Panc1 (cell line): ENCODE measurements at places on chromosomes 7 and 10. TPM values are rescaled to one million over a fixed set of nuclear protein-coding genes. Genes with fewer than 3 reads are reported as not detected.

DNA sequence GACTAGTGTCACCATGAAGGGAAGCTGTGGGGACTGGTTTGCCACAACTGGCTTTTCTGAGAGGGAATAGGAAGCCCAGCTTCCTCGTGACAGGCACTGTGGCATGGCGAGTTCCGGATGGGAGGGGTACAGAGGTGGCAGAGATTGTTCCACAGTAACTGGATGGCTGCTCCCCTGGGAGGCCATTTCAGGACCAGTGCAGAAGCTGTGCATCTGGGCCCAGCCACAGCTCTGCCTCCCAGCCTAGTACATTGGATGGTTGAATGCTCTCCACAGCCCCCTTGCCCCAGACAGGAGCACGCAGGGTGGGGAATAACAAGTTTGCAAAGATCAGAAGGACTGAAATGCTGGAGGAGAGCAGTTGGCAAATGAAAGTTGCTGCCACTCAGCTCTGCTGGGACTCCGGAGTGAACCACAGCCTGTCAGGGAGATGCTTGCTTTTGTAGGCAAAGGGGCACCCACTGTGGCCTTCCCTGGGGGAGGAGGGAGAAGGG lies 51.8 kb downstream of the GSDME start:
- DNase-seq: no peak

DNA sequence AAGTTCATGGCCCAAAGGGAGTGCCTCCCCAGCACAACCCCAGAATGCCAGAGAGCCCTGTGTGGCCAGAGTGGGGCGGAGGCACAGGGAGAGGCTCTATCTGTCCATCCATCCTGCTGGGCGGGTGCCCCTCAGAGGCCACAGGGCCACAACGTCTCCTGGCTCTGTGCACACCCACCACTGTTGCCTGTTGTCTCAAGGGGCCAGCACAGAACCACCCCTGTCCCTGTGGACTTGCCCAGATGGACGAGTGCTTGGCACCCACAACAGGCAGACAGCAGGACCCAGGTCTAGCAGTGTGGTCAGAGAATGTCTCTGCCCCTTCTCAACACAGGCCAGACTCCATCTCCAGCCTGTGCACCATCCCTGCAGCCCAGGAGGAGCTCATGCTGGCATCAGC lies 92.8 kb downstream of the PAXIP1 start:
- DNase-seq: no peak

Gene PAX4
- total RNA-seq: not detected

DNA sequence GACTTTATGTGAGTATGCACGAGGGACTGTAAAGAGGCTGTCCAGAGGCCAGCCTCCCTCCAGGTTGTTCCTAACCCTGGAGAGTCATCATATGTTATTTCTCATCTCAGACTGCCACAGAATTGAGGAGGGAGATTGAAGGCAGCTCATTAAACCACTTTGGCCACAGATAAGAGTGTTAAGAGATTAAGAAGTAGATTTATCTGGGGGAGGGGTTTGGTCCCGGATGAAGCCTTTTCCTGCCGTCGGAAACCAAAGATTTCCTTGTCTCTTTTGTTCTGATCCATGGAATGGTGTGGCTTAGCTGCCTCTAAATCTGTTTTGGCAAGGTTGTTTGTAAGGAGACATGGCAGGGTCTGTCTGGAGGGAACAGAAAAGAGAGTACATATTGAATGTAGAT lies 338.8 kb downstream of the AUTS2 start:
- DNase-seq: no peak

Gene BEND7
- total RNA-seq: 7.6 TPM

DNA sequence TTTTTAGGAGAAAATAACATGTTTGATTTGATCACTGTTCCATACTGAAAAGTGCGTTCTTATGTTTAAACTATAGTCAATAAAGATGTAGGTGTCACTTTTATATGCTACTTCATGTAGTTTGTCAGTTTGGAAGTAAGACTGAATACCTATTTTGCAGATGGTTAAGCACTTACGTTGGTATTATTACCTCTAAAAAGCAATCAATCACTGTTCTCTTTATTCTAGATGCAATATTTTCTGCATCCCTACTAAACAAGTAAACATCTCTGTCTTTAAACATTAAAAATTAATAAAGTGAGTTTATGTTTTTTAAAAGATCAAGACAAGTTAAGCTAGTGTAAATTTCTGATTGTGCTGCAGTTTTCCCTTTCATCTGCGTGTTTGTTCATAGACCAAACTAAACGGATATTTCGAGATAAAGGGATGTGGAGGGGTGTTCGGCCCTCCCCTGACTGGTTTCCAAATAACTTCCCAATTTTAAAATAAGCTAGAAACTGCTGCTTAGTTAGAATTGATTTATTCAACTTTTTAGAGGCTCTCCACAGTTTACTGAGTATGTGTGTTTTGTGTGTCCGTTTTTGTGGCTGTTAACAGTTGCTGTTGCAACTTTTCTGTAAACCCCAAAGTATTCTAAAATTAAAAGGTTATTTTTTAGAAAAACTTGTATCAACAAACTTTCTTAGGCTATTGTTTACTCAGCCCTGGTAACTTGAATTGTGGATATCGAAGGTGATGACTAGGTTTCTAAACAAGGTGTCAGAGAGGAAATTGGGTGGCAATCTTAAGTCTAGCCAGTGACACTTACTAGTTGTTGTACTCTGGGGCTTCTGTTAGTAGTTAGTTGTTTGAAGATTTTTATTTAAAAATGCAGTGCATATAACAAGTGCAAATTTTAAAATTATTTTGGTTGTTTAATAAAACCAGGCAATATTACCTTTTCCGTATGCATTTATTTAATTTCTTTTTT lies 974 bp downstream of the KIF11 start:
- no peak for DNase-seq

Gene ITPRID1
- total RNA-seq: not detected

- no peak for DNase-seq
Measured at GRCh38 chr7:132270517-132270916, 305.8 kb downstream of the PLXNA4 start.

GRCh38 chr7:104111271-104111670 lies 96.5 kb downstream of the ORC5 start:
- DNase-seq: no peak

- DNase-seq: no peak
Measured at GRCh38 chr7:26937939-26938623, 73.7 kb upstream of the SKAP2 start.

DNA sequence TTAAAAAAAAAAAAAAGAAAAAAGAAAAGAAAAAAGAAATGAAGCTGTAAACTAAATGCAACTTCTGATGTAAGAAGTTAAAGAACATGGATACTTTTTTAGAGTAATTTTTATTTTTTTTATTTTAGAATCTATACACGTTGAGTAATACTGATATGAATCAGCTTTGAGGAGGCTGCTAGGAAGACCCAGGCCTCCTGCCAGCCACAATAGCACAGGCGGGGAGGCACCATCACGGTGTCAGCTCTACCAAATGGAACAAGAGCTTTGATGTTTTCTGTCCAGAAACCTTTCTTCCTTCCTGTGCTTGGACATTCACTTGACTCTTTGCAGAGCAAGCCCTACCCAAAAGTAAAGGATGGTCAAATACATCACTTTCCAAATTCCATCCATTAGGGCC lies 45.3 kb upstream of the EGR2 start:
- no peak for DNase-seq

Gene PDZD7
- 1.8 TPM for total RNA-seq

- no peak for DNase-seq
Measured at GRCh38 chr10:119526621-119527592, 15.6 kb downstream of the RGS10 start.

DNA sequence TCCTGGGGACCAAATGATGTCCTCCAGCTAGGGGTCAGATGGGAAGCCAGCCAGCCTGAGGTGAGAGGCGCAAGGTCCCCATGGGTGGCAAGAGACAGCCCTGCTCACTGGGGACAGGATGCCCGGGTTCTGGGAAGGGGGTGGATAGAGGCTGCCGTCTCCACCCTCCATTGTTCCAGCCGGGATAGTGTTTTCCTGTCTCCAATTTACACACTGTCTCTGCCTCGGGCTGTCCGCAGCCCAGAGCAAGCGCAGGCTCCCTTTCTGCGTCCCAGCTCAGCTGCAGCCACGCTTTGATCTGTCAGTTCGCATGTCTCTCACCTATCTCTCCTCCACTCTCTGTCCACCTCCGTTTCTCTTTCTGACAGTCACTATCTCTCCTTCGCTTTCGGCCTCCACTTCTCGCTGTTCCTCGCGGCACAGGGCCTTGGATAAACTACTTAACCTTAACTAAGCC lies 2.1 kb downstream of the EPHB4 start:
- no peak for DNase-seq

DNA sequence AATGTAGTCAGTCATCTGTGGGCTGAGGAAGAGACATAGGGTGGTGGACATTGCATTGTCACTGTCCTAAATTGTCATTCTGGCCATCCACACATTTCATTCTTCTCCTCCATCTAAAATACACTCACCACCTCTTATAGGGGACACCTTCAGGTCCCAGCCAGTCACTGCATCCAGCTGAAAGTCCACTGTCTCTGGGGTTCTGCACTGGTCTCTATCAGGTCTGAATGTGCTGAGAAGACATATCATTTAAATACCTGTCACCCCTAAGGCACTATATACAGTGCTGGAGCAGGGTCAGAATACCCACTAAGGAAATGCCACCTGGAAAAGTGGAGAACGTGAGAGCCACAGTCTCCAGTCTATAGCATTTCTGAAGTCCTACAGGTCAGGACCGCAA lies 29.6 kb downstream of the SH2D4B start:
- no peak for DNase-seq

GRCh38 chr7:100080907-100081534 lies 502 bp downstream of the ZNF3 start:
- DNase-seq: no peak

GRCh38 chr7:44073664-44074348 lies 8.4 kb upstream of the PGAM2 start:
- no peak for DNase-seq

- no peak for DNase-seq
Measured at GRCh38 chr10:34800624-34801023, 14.5 kb downstream of the PARD3 start.

Gene BAG3
- 131 TPM for total RNA-seq

DNA sequence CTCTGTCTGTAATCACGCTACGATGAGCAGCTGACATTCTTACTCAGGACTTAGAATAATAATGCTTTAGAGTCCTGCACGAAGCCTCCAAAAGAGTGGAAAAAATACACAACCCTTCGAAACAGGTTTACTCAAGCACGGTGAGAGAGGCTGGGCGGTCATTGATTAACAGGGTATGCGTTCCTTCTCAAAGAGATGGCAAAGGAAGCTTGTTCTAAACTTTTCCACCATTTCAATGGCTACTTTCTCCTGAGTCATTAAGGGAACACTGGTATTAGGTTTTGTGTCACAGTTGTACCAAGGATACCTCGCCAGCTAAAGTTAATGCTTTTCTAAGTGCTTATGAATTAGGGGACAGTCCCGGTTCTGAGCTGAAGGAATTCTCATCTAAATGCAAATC lies 141.9 kb upstream of the RHEB start:
- DNase-seq: no peak

DNA sequence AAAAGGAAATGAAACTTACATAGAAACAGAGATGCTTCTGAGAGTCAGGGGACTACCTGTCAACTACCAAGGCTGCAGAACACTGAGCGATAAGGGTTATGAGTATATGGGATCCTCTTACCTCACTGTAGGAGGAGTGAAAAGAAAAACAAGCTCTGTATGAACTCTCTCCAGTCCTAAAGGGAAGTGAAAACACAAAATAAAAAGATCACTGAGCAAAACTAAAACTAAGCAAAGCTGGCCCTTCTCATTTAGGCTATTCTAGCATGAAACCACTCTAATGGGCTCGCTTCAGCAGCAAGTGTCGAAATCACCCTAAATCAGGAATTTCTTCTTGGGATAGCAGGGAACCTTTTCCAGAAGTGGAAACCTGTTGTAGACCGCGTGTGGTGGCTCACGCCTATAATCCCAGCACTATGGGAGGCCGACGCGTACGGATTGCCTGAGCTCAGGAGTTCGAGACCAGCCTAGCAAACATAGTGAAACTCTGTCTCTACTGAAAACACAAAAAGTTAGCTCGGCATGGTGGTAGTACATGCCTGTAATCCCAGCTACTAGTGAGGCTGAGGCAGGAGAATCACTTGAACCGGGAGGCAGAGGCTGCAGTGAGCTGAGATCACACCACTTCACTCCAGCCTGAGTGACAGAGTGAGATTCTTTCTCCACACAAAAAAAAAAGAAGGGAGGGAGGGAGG lies 27.0 kb downstream of the DCLRE1C start:
- no peak for DNase-seq

DNA sequence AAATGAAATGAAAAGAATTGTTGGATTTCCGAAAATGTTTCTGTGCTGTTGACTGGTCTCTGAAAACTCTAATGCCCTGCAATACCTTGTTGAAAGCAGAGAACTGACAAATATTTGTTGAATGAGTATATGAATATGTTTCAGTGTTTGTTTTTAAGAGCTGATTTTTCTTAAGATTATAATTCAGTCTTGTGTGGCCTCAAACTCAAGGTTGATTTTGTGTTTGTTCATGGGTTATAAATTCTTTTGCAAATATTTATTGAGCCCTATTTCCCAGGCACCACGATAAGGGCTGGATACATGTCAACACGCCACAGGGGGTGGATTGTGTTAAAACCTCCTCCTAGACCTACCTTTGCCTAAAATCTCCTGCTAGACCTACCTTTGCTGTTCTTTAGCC lies 203.9 kb upstream of the PLPP4 start:
- no peak for DNase-seq

GRCh38 chr10:13769946-13770345 lies 183.2 kb downstream of the PRPF18 start:
- no peak for DNase-seq

Gene CNPY1
- total RNA-seq: not detected

DNA sequence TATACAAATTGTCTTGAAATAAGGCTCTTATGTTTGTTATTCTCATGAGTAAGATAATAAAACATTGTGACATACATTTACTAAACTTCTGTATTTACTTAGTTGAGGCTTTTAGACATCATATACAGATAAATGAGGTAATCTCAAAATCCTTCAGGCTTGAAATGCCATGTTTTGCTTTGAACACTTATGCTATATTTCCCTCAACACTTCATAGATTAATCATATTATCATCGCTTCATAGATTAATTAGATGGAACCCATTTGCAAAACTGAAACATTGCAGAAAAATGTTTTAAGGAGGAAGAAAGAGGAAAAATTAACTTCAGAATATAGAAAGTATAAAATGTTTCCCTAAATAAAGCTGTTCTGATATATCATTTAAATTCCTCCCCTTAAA lies 165.0 kb upstream of the CNTNAP2 start:
- DNase-seq: no peak

Gene DYDC2
- not detected for total RNA-seq

Gene CALY
- 1.9 TPM for total RNA-seq

Gene MYO3A
- total RNA-seq: not detected

DNA sequence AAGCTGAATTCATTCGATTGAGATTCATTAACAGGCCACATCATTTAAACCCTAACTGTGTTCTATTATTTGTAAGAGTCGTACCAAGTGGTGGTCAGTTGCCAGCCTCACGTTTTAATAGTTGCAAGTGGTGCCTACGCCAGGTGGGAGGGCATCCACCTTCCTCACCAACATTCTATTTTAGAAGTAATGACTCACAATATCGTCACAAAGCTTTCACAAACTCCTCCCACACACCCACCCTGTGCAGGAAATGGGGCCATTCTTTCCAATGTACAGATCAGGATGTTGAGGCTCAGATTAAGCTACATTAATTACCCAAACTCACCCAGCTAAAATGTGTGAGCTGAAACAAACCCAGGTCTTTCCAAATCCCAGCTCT lies 77.3 kb upstream of the SAMD8 start:
- no peak for DNase-seq

- no peak for DNase-seq
Measured at GRCh38 chr7:131412031-131412430, 84.4 kb downstream of the MKLN1 start.

Gene SLC18A3
- total RNA-seq: not detected
